ENCODE measurements at places on chromosomes 16 and 17. TPM values are rescaled to one million over a fixed set of nuclear protein-coding genes. Genes with fewer than 3 reads are reported as not detected.

- no peak for DNase-seq
Observed at GRCh38 chr16:27576729-27577128, 26.8 kb downstream of the KATNIP start.

Gene TP53TG3
- not detected for total RNA-seq

GRCh38 chr17:4560421-4560820 lies at the start of gene GGT6:
Gene GGT6, minus strand, starts transcription at chr17:4560577. Its CDS starts 56 bp downstream, at chr17:4560521.
- DNase-seq, result no peak

DNA sequence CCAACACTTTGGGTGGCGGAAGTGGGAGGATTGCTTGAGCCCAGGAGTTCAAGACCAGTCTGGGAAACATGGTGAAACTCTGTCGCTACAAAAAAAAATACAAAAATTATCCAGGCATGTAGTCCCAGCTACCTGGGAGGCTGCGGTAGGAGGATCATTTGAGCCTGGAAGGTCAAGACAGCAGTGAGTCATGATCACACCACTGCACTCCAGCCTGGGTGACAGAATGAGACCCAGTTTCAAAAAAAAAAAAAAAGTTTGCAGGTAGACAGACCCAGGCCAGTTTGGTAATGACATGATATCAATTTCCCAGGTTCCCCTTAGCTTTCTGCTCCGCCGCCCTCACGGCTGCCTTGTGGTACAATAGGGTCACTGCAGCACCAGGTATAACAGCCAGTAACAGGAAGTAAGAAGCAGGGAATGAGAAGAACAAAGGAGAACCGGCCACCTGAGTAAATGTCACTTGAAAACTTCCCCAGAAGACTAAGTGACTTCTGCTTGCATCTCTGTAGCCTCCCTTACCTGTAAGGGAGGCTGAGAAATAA lies 201.2 kb upstream of the HSBP1 start:
- no peak for DNase-seq

DNA sequence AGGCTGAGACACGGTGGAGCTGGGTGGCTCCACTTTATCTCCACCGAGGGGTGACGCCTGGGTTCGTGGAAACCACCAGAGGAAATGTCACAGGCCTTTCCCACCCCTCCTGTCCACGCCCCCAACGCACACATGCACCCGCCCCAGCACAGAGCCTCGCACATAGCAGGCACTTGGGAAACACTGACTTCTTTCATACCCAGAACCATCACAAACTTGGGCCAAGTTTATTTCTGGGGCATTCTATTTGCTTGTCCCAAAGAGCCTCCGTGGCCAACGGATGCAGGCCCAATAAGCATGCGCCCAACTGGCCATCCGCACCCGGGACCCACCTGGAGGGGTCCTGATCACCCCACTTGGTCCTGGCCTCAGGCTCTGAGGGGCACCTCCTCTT lies 3.3 kb downstream of the BCAR1 start:
- DNase-seq, result no peak

GRCh38 chr17:57166803-57167202 lies 81.8 kb downstream of the AKAP1 start:
- no peak for DNase-seq

Gene SIRT7
- total RNA-seq, result 33.2 TPM

Gene CPPED1
- 38.6 TPM for total RNA-seq

- no peak for DNase-seq
Observed at GRCh38 chr16:30964574-30965226, 7.1 kb downstream of the SETD1A start.

Gene TMEM114
- total RNA-seq, result not detected

Gene SLC4A1
- total RNA-seq, result not detected

DNA sequence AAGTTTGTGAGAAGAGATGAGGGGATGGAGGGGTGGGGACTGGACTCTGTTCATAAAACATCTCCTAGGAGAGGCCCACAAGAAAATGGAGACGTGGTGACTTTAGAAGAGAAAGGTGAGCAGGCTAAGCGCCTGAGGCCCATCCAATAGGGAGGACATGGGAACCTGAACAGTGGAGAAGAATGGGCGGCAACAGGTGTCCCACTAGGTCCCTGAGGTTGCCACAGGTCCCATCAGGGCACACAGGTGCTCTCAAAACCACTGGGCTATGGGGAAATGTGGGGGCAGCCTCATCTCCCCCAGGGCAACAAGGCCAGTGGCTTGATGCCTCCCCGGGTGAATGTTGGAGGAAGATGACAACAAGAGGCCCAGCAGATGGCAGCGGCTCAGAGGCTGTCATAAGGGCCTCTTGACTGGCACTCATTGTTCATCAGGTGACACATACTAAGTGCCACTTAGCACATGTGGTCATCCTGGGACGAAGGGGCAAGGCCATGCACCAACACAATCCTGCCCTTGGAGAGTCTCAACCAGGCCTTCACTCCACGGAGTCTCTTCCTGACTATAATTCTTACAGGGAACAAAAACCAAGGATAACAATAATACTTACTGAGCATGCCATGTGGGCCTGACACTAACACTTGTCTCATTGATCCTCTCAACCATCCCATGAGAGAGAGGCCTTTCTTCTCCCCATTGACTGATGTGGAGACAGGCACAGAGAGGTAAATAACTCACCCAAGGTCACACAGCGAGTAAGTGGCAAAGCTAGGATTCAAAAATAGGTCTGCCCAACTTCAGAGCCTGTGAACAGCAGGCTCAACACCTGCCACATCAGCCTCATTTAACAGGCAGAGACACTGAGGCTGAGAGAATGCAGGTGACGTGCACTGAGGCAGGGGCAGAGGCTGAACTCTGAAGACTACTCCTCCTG lies 38.0 kb downstream of the CUEDC1 start:
- no peak for DNase-seq

DNA sequence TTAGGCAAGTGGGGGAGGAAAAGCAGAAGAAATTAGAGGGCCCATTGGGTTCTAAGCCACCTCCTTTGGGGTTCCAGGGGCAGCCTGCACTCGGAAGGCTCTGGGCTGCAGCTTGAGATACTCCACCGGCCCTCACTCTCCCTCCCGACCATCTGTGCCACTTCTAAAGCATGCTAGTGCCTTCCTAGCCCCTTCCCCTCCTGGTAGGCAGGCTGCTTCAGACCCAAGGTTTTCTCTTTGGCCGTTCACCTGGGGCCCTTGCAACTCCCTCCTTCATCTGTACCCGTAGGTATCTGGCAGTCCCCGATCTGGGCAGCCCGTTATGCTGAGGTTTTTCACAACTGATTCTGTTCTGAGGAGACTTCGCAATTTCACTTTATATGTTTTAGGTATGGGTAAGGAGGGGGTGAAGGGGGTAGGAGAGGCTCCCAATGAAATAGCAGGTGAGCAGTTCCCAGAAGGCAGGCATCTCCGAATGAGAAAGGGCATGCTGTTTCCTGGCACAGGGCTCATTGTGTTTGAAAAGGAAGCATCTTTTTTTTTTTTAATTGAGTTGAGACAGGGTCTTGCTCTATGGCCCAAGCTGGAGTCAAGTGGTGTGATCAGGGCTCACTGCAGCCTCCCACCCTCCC lies 98.7 kb downstream of the RAB11FIP4 start:
- no peak for DNase-seq

GRCh38 chr17:76948726-76949342 lies 80.6 kb downstream of the MGAT5B start:
- no peak for DNase-seq

Gene GPR179
- total RNA-seq, result not detected

- DNase-seq, result no peak
Observed at GRCh38 chr16:3097266-3097665, 1.8 kb downstream of the ZSCAN10 start.

Gene FBXO47
- total RNA-seq, result not detected

GRCh38 chr17:39026980-39027451 lies 59.8 kb upstream of the FBXO47 start:
- no peak for DNase-seq

GRCh38 chr17:72562615-72563188 lies 441.9 kb downstream of the SOX9 start:
- no peak for DNase-seq

Gene AGRP
- total RNA-seq, result not detected

All from glomerular endothelial cell (primary cell).